ENCODE measurements at places on chromosomes 13 and 19. TPM values are rescaled to one million over a fixed set of nuclear protein-coding genes. Genes with fewer than 3 reads are reported as not detected.

DNA sequence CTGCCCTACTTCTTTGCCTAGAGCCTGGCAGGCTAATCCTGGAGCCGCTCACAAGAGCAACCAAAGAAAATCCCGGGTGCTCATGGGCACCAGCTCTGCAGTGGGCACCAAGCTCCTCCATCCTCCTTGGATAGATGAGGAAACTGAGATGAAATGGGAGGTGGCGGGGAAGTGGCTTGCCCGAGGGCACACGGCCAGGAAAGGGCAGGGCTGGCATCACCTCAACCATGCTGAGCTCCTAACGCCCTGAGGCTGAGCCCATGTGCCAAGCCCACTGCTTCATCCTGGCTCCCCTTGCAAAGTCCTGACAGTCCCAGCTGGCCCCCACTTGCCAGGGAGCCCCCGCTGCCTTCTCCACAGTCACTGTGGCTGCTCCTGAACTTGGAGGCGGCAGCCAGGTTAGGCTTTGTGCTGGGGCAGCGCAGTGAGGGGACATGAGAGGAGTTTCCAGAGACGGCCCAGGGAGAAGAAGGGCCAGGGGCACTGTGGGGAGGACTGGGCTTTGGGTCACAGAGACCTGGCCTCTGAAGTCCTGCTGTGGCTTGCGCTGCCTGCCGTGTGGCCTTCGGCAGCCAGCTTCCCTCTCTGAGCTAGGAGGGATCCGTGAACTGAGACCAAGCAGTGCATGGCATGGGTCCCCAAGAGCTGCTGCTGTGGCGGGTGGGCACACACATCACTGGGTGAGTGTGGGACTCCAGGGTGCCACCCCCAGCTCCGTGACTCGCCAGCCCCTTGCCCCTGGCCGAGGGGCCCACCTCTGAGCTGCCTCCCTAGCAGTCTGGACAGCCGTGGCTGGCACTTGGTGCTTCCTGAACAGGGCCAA is 17.5 kb downstream of the TMED1 start:
- no peak for DNase-seq

- no peak for DNase-seq
These were observed 2786.9 kb upstream of the PCDH20 start for GRCh38 chr13:64202517-64202916.

The TEX30 gene
- polyA plus RNA-seq = 1.5 TPM

The C5AR1 gene
- 320 TPM for polyA plus RNA-seq
